ENCODE measurements at places on chromosomes 3 and 15.

- DNase-seq, result no peak
Measured at GRCh38 chr3:31917303-31918005, 63.6 kb downstream of the OSBPL10 start.

GRCh38 chr15:50993598-50993997 lies 85.1 kb downstream of the AP4E1 start:
- no peak for DNase-seq

GRCh38 chr15:40470423-40471104 lies at the start of gene CHST14:
CHST14 (plus strand) TSS chr15:40470984; CDS start chr15:40471214, 230 bp downstream.
- peak; percentile 54 for DNase-seq

- no peak for DNase-seq
Measured at GRCh38 chr3:24689353-24689752, 194.7 kb upstream of the THRB start.

DNA sequence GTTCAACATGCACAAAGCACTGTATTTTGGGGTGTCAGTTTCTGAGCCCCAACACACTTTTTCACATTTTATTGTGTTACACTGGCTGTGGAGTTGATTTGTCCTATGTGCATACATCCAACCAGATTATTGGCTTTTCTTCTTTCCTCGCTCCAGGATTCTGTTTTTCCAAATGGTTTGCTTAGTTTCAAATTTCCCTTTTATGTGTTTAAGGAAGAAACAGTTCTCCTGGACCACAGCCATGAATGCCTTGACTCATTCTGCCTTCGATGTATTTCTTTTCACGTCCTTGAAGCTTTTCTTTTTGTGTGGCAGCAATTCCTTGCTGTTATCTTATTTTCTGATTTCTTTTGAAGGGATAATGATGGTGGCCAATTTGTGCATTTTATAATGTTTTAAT lies 53.8 kb downstream of the CACNA2D3 start:
- no peak for DNase-seq

GRCh38 chr15:69943637-69944036 lies 154.1 kb downstream of the TLE3 start:
- DNase-seq, result no peak

- no peak for DNase-seq
Measured at GRCh38 chr3:155970398-155970797, 99.9 kb downstream of the GMPS start.

DNA sequence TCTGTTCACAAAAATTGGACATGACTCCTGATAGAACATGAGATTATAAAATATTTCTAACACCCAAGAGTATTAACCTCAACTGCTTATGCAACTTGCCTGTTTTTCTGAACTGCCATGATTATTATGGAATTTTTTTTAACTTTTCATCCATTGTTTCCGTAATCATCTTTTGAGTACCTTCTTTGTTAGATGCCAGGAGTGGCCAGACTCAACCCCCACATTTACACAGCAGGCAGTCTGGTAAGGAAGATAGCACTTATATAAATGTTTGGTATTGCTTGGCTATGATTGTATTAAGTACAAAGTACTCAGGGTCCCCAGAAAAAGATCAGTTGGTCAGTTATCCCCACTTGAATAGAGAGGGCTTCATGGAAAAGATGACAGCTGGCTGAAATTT lies 74.3 kb downstream of the CRYBG3 start:
- no peak for DNase-seq

GRCh38 chr3:195906865-195907683 lies 1.3 kb downstream of the TNK2 start:
- peak; percentile 39 for DNase-seq

DNA sequence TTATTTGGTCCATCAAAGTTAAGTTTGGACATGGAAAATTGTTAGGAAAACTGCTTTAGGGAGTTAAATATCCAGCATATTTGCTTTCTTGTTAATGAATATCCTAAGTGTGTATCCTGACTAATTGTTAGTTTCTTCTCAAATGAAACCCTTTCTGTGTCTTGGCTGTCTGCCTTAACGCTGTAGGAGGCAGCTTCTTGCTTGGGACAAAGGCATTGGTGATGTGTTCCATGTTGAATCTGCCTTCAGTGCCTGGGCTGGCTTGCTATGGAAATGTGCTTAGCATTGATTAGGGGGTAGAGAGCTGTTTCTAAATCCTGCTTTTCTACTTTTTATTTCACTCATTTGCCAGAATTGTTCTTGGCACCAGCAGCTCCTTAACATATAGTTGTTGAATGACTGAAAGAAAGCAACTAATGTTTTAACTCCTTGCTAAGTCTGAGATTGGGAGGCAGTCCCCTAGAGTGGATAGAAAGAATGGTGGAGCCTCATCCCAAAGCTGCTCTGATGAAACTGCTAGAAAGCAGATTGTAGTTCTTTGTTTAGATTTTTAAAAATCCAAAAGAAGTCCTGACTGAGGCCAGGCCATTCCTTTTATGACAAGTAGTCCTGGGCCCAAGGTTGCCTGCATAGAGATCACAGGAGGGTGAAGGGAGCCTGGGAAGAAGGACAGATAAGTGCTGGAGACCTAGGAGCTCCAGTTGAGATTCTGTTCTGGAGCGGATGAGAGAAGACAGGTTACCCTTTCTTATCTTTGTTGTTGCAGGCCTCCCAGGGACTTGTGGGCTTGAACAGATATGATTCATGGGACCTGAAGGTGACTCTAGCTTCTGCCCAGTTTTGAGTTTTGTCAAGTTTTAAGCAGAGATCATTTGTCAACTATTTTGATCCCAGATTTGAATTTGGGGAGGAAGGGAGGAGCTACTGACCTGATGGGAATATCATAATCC lies 39.3 kb downstream of the OXNAD1 start:
- DNase-seq, result no peak

DNA sequence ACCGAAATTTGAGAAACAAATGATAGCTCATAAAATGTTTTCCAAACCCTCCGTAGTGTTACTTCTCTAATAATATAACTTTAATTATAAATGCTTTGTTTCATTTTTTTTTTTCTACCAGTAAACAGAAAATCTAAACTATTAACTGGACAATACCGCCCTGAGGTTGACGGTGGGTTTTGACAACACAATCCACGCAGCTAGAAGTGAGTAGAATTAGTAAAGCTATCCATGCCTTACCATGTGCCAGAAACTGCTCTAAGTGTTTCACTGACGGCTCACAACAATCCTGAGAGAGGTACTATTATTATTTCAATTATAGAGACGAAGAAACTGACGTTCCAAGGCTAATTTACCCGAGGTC lies 410 bp downstream of the NDUFAF1 start:
- no peak for DNase-seq

DNA sequence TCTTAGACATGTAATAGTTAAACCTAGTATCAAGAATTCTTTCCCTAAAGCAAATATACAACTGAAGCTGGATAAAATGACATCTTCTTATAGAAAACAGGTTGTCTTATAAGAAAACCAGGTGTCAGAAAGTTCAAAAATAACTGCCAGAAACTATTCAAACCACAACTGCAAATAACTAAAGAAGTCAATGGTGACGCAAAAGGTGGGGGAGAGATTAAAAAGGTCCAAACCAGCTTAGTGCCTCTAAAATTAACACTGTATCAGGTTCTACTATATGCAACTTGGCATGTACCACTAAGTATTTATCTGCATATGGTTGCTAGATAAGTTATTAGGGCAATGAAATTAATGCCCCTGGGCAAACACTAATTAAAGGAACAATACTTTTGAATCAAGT lies 136.8 kb downstream of the TBL1XR1 start:
- no peak for DNase-seq

GRCh38 chr15:78438619-78439285 lies 736 bp downstream of the IREB2 start:
- peak; percentile 18 for DNase-seq

GRCh38 chr3:121574449-121574848 lies 6.7 kb downstream of the ARGFX start:
- DNase-seq, result no peak

GRCh38 chr3:190747571-190747970 lies 114.9 kb downstream of the GMNC start:
- DNase-seq, result no peak

GRCh38 chr15:92714477-92715401 lies 59.2 kb upstream of the FAM174B start:
- peak; percentile 38 for DNase-seq

GRCh38 chr15:41501931-41502794 lies 8.5 kb downstream of the ITPKA start:
- DNase-seq, result no peak

DNA sequence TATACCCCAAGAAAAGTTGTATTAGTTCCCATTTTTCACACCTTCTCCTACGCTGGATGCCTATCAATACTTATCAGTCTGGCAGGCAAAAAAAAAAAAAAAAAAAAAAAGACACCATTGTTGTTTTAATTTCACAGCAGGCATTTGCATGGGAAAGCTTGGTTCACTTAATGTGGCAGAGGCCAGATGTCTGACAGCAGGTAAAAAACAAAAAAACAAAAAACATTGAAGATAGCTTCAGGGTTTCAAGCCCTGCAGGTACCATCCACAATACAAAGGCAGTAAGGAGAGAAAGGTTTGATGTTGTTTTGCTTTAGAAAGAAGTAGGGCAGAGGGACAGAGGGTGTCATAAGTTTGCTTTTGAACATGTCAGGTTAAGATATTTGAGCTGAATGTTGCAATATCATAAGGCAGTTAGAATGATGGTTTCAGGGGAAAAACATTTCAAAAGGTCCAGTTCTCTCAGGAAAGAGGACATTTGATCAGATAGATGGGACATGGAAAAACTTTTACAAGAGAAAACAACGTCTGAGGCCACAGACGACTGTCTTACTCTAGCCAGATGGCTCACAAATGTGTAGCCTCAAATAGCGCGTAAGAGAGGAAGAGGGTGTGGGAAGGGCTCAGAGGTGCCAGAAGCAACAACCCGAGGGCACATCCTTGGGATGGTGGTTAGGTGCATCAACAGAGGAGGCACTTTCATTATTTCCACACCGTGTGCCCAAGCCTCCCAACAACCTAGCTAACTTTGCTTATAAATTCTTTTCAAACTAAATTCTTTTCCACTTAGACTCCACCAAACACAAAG lies 25.7 kb downstream of the PCOLCE2 start:
- DNase-seq, result no peak

GRCh38 chr3:16568115-16568514 lies 37.1 kb downstream of the DAZL start:
- no peak for DNase-seq

GRCh38 chr15:69802432-69802831 lies 295.3 kb downstream of the TLE3 start:
- DNase-seq, result no peak

DNA sequence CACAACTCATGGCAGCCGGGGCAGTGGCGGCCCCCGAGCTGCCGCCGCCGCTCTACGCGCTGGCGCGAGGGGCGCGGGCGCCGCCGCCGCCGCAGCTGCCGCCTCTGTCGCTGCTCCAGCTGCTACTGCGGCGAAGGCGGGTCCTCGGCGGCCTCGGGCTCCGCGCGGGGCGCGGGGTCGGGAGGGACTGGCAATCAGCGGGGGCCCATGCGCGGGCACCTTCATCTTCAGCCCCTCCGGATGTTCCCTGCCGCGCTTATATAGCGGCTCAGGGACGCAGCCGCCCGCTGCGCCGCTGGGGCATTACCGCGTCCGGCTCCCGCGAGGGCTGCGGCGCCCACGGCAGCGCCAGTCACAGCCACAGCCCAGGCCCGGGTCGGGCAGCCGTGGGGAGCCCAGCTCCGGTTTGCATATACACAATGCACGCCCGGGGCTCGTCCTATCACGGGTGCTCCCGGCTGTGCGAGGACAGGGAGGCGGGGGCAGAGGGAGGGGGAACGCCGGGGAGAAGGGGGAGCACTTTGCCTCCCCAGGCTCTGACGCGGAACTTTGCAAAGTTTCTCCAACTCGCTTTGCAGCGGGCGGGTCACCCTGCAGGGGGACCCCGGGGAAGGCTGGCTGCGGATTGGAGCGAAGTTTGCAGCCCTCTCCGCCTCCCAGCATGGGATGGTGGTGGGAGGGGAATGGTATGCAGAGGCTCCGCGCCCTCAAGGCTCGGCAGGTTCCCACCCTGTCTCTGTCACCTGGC lies at the start of gene VGLL3:
Gene VGLL3 (minus strand): TSS at position 416 of the 748 bp plus-strand sequence. CDS start 406 bp downstream, at position 10.
- no peak for DNase-seq

- DNase-seq, result no peak
Measured at GRCh38 chr15:31276596-31277298, 49.9 kb upstream of the KLF13 start.

GRCh38 chr15:87604857-87605446 lies 651.6 kb downstream of the NTRK3 start:
- DNase-seq, result no peak

- no peak for DNase-seq
Measured at GRCh38 chr15:95812491-95812890, 518.0 kb upstream of the NR2F2 start.

DNA sequence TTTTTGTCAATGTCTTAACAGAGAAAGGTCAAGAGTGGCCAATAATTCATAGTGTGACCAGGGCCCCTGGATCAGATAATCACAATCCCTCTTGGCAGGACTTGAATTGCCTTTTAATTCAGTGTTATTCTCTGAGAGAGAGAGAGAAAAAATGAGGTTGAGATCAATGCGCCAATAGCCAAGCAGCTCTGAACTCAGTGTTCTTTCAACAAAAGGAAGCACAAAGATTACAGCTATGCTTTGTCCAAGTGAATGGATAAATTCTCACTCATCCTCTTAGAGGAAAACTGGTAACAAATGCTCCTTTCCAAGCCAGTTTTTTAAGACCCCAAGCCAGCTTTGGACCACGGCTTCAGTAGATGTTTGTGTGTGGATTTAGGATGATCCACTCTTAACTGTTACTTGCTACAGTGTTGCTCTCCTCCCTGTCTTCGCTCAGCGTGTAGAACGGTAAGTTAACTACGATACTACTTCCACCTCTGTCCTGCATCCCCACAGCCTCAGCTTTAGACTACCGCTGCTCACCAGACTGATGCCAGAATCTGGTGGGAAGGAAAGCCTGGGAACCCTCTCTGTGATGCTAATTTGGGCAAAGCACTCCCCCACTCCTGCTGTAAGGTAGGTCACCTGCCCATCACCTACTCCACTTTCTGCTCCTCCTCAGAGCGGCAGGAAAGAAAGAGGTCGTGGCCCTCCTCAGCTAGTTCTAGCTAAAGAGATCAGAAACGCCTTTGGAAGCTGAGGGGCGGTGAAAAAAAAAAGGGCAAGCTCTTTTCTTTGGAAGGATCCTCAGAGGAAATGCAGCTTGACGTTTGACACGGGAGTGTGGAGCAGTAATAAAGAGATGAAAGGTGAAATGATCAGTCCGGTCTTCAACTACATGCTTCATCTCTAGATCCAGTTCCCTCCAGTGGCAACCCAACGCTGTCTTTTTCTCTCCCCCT lies 46.8 kb upstream of the LPP start:
- no peak for DNase-seq

DNA sequence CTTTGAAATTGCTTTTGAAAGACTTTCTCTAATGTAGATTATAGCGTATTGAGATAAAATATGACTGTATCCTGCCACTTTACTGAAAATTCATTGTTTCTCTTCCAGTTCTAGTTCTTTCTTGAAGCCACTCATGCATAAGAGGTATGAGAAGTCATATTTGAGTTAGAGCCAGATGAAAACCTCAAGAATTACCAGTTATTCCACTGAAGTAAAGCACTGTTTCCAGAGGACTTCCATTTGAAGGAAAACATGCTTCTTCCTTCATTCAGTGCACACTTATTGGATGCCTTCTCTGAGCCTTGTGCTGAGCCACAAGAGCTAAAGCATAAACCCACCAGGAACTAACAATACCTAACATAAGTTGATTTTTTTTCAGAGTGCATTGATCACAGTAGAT lies 513.4 kb downstream of the ZNF385D start:
- DNase-seq, result no peak

GRCh38 chr15:96070636-96071035 lies 259.9 kb upstream of the NR2F2 start:
- DNase-seq, result no peak

Data from stimulated activated CD4-positive, alpha-beta T cell treated with anti-CD3 and anti-CD28 coated beads, Interleukin-15, amount 100 ng/mL, for 1 hour (primary cell).